Stimulated activated CD4-positive, alpha-beta T cell treated with anti-CD3 and anti-CD28 coated beads, Interleukin-1b, Interleukin-23, amount 100 ng/mL, for 1 hour (primary cell): ENCODE measurements at places on chromosomes 12 and 14.

DNA sequence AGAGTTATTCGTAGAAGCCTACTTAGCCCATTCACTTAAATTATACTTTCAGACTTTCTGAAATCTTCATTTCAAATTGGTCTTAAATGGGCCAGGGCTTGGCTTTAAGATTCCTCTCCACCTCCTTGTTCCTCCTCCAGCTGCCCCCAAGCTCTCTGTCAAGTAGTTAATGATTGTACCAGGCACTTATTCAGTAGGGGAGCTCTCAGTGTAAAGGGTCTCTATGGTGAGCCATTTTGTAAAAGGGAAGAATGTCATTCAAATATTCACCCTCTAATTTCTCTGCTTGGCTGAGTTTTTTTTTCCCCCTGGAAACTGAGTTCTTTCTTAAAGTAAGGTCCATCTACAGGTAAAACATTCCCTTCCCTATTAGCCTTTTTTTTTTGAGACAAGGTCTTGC, 96.6 kb downstream of the SUDS3 start:
- no peak for DNase-seq

- DNase-seq, result no peak
Observed at GRCh38 chr12:78269620-78270019, 438.9 kb downstream of the NAV3 start.

DNA sequence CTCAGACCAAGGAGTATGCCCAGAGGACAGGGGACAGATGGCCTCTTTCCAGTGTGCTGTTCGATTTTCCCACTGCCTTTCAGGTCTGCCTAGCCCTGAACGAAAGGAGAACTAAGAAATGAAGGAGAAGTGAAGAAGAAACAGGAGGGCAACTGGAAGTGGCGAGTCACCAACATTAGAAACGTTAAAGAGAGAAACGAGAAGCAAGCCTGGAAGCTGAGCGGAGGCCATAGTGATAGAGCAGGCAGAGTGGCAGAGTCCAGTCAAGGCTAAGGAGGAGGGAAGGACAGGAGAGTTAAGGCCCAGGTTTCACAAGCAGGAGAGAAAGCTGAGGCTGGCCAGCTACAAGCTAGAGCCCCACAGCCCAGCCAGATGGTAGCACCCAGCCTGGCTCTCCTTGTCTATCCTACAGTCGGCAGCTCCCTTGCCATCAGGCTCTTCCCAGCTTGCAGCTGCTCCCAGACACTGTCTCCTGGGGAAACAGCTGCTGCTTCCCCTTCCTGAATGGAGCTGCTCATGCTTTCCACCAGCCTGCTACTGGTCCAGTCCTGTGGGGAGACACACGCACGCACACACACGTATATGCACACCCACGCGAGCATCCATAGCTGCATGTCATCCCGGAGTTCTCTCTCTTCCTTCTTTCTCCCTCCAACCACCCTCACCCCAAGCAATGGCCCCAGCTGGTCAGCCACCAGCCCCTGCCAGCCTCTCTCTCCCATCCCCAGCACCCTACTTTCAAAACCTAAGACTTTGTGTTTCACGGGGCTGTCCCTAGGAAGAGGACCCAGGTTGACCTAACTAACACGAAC, 139.7 kb upstream of the CCND2 start:
- DNase-seq, result no peak

DNA sequence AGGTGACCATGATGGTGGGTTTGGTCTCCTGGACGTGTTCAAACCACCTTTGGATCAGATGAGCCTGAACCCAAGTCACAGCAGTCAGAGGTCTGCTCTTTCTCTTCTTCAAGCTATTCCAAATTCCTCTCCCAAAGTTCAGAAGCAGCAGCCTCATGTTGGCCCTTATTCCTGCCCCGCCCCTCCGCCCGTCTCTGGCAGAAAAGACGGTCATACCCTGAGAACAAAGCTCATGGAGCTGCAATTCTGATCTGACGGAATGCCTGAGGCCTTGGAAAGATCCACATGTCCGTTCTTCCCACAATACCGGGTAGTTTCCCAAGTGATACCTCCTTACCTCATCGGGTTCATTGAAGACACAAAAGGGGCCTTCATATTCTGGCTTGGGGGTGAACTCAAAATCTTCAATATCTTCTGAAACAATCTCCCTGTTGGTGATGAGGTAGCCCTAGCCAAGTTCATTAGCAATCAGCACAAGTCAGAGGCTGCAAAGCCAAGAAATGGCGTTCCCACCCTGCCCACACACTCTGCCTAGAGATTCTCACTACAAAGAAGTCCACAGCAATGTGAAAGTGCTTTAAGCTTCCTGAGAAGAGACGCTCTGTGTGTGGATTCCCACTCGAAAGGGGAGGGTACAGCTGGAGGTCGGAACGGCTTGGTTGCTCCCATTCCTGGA, 11.2 kb downstream of the POLE start:
- no peak for DNase-seq

DNA sequence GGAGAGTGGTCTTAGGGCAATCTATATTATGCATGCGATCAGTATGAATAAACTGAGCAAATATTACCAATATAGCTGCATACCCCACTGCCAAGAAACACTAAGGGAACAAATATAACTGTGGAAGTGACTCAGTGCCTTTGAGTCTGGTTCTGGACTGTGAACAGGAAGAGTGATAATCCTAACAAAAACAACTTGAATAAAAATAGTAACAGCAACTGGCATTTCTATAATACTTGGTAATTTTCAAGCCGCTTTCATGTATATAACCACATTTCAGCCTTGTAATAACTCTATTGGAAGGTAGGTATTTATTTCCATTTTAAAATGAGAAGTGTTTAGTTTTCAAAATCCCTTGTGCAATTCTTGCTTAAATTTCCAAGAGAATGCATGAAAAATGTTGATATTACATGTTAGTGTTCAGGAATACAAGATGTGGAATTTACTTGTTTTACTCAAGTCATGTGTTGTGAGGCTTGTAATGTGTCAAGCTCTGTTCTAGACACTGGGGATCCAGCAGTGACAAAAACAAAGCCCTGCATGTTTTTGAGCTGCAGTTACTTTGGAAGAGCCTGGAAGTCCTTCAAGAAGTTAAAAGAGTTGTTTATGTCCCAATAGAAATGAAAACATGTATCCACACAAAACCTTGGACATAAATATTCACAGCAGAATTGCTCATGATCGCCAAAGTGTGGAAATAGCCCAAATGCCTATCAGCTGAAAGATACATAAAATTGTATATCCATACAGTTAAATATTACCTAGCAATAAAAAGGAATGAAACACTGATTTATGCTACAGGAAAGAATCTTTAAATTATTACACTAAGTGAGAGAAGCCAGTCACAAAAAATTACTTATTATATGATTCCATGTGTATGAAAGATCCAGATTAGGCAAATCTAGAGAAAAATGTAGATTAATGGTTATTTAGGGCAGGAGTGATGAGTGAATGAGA, 338.1 kb upstream of the TMEM132C start:
- no peak for DNase-seq

- no peak for DNase-seq
Observed at GRCh38 chr12:105409801-105410471, 79.4 kb downstream of the C12orf75 start.

DNA sequence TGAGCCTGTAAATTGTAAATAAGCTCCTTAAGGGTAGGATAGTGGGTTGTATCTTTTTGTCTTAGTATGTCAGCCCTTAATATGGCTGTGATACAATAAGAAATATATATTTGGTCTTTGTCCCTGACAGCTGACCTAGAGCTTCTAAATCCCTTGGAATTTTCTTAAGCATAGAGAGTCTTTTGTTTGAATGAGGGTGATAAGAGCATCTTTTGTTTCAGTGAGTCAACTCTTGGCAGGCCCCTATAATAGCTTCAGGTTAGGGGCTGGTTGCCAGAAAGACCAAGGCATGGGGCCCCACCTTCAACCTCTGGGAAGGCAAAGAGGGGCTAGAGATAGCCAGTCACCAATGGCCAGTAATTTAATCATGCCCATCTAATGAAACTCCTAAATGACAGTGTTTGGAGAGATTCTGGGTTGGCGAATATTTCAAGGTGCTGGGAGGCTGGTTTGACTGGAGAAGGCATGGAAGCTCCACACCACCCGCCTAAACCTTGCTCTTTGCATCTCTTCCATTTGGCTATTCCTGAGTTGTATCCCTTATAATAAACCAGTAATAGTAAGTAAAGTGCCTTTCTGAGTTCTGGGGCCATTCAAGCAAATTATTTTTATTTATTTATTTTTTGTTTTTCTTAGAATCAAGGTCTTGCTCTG, 10.5 kb downstream of the PALS1 start:
- DNase-seq, result no peak

DNA sequence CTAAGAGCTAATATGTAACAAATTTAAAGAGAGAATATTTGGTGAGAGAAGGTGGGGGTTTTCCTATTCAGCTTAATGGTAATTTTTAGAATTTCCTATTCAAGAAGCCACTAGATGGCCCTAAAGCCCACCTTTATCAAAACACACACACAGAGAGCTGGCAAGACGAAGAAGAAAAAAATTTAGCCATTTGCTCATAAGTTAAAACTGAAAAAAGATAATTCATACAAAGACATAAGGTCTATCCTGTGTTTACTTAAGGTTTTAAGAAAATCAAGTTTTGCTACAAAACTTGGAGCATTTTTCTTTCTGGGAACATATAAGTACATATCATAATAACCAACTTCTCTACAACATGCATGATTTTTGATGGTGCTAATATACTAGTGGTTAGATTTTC, 46.8 kb upstream of the PCED1B start:
- no peak for DNase-seq

DNA sequence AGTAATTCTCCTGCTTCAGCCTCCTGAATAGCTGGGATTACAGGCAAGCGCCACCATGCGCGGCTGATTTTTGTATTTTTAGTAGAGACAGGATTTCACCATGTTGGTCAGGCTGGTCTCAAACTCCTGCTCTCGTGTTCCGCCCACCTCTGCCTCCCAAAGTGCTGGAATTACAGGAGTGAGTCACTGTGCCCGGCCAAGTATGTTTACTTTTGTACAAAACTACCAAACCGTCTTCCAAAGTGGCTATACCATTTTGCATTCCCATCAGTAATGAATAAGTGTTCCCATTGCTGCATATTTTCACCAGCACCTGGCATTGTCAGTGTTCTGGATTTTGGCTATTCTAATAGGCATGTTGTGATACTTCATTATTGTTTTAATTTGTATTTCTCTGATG, 8.4 kb upstream of the KRT6A start:
- no peak for DNase-seq

GRCh38 chr14:90692061-90692460, 124.2 kb downstream of the TTC7B start:
- DNase-seq, result no peak

DNA sequence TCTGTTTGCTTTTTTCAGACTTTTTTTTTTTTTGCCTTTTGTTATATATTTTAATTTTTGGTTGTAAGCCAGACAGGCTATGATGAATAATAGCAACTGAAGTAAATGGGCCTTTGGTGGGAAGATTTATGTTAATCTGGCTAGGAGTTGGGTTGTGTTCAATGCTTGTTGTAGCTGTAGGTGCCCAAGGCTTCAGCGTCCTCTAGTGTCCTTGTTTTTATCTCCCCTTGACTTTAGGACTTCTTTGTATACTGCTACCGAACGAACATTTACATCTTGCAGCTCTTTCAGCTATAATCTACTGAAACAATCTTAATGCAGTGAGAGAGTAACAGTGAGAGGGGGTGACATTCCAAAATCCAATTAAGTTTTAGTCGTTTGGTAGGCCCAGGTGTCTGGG, 848.4 kb upstream of the FBXO33 start:
- no peak for DNase-seq

- no peak for DNase-seq
Observed at GRCh38 chr12:52322069-52322468, 871 bp upstream of the KRT83 start.

DNA sequence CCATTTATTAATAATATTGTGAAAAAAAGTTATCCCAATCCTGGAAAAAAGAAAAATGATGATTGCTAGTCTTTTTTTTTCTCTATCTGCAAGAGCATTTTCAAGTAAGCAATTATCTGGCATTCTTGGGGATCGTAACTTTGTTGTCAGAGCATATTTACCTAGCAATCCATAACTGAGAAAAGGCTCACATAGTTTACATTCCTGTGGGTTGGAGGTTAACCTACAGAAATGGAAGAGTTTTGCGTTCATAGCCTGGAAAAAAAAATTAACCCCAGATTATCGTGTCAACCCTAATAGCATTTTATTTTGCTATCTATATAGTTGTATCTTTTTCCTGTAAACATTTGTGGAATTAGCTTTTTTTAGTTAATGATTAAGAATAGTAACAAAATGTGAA, 292.3 kb downstream of the DAD1 start:
- DNase-seq, result no peak

GRCh38 chr12:109191621-109192250, 75.3 kb downstream of the ACACB start:
- no peak for DNase-seq

- DNase-seq, result no peak
Observed at GRCh38 chr12:88952562-88952942, 372.3 kb upstream of the KITLG start.

DNA sequence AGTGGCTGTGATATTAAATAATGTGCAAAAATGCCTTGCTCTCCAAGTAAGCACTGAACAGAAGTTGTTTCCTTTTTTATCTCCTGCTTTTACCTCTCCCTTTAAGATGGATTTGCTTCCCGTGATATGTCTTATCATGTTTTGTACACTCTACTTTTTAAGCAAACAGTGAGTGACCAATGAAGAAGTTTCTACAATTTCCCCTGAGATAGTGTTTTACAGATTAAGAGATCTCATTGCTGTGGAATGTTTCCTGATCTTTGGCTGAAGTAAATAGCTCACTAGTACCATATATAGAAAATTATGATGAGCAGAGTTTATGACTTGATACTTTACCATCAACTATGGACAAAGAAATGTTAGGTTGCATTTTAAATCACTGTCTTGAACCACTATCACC, 184.8 kb upstream of the PDE3A start:
- no peak for DNase-seq

DNA sequence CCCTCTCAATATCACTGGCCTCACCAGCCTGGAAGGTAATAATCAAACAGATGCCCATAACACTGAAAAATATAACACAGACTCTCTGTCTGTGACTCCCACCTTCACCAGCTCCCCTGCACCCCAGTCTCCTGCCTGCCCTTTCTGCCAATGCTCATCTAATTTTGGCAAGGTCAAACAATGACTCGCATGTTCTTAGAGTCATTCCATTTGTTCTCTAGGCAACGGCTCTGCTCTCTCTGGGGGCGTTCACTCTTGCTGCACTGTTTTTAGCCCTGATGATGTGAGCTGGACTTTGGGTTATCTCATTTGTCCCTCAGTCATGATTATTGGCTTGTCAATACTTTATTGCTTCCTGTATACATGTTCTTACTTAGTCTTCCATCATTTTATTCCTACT, 691.8 kb downstream of the FLRT2 start:
- DNase-seq, result no peak

DNA sequence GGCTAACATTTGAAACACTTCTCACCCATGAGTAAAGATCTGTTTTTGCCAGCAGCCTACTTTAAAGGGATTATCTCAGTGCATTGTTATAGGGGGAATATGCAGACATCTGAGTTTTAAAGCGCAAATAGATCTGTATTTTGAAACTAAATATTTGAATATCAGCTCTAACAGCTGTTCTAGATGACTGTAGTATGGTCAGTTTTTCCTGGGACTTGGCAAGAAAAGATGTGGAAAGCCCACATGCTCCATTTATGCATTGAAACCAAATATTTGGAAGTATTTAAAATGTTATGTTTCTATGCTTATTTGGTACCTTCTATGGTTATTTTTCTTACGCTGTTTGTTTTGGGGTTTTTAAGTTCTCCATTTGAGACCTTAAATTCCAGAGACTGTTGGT, 41.7 kb downstream of the RIC8B start:
- no peak for DNase-seq
